Right cardiac atrium (tissue), 5 donors: ENCODE measurements at places on chromosomes 16 and 17. TPM values are rescaled to one million over a fixed set of nuclear protein-coding genes. Genes with fewer than 3 reads are reported as not detected.
A peak's percentile ranks its signal among the peaks of the same experiment; 100 is the strongest.

Gene KLHL10
- not detected for total RNA-seq

Gene TTLL6
- total RNA-seq: 0.23 TPM

Gene XYLT2
- 15.8 TPM for total RNA-seq

Gene SAMD14
- total RNA-seq: 3.3 TPM

Gene TP53
- total RNA-seq: 13.2 TPM

Gene WNT9B
- total RNA-seq: 20.7 TPM

- no peak for DNase-seq
These were observed 66.5 kb upstream of the ZNF267 start for GRCh38 chr16:31807086-31807485.

DNA sequence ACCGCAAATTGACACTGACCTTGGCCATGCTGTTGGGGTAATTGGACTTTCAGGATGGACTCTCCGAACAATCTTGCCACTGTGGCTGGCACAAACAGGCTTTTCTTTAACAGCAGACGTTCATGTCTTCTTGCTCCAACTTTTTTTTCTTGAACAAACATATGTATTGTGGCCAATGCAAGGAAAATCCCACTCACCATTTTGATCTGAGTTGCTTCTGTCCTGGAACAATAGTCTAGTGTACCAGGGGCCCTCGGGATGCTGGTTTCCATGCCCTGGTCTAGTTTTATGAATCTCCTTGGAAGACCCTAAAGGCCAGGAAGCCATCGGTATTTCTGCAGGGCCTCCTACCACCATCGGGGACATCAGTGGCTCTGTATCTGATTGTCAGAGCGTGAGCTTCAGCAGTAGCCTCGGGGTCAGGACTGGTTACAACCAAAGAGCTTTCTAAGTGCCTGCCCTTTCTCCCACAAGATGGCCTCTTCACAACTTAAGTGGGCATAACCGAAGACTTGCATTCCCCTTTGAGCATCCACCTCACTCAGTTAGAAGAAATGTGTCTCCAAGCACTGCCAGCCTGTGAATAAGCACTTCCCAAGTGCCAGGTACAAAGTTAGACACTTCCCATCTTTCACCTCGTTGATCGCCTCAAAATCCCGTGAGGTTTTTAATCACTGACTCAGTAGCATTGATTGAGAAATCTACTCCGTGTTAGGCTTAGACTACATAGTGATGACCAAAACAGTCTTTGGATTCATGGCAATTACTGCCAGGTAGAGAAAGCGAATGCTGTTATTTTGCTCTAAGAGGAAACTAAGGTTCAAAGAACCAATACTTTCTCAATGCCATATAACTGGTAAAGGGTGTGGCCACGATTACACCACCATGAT is 87.0 kb upstream of the TBX2 start:
- DNase-seq: no peak

DNA sequence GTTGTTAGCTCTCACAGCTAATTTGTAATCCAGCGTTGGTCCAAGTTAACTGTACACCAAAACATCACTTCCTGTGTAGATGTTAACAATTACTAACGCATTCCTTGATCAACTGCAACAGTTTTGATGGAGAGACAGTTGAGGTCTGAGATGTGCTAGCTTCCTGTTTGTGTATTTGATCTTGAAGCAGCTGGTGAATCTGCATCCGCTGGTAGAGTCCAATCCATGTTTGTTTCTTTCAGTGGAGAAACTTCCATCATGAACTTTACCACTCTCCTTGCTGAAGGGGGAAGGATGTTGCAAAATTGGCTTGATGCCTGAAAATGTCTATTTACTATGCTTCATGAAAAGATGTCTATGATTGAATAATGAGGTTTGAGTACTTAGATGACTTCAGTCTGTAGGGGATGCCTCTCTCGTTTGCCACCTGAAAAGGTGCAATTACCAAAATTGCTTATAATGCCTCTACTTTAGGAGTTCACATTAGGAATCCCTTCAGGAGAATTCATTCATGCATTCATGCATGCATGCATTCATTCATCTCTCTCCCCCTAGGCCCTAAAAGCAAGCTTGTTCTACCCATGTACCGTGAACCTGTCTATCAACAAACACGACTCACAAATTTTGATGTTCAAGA is 39.6 kb upstream of the ZKSCAN2 start:
- no peak for DNase-seq

DNA sequence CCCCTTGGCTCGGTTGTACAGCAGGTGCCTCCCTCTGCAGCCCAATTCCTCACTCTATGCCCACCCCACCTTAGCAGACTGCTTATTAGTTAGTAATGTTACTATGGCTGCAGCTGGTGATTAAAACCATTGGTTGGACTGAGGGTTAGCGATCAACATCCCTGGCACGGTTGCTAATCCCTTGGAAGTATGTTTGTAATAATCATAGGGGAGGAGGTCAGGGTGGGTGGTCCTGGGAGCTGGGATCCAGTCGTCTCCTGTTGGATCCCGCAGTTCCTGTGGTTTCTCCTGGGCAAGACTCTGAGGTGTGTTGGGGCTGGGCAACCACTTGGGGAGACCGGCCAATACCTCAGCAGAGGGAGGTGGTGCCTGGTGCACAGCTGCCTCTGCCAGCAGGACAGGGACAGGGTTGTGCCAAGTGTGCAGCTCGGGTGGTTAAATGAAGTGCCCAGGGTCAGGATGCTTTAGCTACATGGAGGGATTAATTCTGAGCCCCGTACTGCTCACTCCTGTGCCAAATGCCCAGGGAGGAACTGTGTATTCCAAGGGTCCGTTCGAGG is 38.0 kb downstream of the FZD2 start:
- DNase-seq: no peak

DNA sequence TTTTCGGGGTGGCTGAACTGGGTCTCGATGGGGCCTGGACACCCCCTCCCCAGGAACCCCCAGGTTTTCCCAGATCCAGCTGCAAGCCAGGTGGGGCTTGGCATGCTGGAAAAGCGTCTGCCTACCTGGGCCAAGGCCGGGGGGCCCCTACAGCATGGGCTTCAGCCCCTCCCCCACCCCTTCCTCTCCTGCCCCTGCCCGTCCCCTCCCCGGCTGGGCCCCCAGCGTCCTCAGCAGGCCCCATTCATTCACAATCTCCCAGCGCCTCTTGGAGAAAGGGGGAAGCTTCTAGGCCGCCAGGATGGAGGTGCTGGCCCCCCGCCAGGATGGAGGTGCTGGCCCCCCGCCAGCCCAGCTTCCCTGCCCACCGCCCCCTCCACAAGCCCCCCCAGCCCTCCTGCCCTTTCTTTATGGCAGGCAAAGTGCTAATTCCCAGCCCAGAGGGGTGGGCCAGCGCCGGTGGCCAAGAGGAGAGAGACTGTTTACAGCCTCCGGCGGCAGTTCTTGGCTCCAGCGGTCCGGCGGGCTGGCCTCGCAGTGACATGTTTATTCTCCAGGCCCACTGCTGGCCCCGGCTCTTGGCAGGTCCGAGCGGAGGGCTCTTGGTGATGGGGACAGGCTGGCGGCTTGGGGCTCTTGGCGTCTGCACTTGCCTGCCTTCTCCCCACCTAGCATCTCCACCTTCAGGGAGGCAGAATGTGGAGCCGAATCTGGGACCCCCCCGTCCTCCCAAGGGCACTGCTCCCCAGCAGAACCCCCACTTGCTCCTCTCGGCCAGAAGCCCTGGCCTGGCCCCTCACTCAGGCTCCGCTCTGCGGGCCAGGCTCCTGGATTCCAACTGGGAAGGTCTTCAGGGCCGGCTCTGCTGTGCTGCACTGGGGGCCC is 94.4 kb upstream of the CIBAR2 start:
- DNase-seq: peak; percentile 96

DNA sequence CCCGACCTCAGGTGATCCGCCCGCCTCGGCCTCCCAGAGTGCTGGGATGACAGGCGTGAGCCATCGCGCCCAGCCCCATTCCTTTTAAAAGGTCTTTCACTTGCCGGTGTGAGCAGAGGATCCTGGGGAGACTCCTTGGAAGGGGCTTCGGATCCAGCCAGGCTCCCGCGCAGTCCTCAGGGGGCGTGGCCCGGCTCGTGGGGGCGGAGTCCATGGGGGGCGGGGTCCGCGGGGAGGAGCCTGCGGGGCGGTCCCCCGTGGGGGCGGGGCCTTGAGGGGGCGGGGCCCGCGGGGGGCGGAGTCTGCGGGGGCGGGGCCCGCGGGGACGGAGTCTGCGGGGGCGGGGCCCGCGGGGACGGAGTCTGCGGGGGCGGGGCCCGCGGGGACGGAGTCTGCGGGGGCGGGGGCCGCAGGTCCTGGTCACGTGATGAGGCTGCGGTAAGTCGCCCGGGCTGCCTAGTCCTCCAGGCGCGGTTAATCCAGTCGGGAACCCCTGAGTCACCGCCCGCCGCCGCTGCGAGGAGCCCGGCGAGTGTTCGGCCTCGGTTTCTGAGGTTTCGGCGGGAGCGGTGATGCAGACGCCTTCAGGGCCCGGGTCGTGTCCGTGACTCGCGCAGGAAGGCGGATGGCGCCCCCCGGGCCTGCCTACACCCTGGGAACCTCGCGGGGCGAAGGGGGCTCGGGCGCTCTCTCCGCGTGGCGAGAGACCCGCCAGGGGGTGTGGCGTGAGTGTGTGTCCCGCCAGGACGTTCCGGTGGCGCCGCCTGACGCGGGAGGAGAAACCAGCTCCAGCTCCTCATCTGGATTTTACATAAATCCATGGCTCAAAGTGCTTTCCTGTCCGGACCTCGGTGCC is 23.6 kb upstream of the ABR start:
- peak; percentile 81 for DNase-seq

GRCh38 chr17:32504166-32504990 is 17.6 kb downstream of the CDK5R1 start:
- no peak for DNase-seq

- DNase-seq: no peak
These were observed 15.1 kb upstream of the ATP6V0C start for GRCh38 chr16:2498531-2499253.

- no peak for DNase-seq
These were observed 21.1 kb downstream of the IL4R start for GRCh38 chr16:27334838-27335237.

DNA sequence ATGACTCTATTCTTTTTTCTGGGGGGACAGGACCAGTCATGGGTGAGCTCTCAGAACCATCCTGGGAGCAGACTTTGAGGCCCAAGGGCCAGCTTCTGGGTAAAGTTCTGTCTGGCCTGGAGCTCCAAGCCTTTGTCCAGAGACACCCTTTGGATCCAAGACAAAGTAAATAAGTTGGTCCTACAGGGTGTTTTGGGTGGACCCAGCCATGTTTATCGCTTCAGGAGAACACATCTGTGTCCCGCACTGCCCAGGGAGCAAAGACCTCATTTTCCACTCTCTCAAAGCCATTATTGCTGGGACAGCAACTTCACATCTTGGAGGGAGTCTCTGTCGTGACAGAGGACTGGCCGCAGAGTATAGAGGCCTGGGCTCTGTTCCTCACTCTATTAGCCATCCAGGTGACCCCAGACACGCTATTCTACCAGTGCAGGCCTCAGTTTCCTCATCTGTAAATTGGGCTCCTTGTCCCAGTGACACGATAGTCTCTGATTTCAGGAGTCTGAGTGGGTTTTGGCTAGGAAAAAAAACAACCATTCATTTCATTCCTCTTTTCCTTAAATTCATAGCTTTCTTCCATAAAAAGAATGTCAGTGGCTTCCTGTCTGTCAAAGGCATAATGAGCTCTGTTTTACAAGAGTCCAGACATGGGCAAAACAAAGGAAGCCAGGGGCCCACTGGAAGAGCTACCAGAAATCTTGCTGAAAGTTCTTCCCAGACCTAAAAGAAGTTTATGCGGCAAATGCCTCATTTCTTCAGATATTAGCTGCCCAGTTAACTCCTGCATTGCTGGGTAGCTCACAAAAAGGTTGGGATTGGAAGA is 62.4 kb downstream of the PECAM1 start:
- peak; percentile 53 for DNase-seq

- DNase-seq: no peak
These were observed 27.2 kb upstream of the VAT1L start for GRCh38 chr16:77761204-77761603.

DNA sequence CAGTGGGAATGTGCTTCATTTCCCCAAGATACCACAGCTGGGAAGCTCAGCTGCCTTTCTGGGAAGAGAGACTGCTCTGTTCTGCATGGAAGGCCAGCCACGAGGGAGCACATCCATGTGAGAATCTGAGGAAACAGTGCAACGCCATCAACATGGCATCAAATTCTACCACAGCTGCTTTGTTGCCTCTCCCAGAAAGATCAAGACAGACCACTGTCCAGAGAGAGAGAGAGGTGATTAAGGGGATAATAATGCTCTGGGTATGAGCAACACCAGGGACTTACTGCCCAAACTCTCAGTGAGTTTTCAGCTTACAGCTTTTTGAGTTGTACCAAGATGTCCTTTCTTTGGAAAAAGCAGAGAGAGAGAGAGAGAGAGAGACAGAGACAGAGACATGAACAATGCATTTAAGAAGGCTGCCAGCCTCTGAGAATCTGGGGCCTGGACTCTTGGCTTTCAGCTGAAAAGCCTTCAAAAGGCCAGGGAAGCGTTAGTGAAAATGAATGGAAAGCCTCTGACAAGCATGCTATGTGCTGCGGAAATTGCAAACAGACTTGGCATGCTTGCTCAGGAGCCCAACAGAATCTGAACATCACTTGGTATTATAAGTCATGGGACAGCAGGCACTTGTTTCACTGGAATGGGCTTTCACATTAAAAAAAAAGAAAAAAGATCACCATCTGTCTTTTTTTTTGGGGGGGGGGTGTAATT is 223.1 kb downstream of the MAP2K6 start:
- DNase-seq: no peak

- DNase-seq: no peak
These were observed 284.0 kb upstream of the PMFBP1 start for GRCh38 chr16:72455743-72456659.

GRCh38 chr16:11658896-11659708 is 9.2 kb upstream of the SNN start:
- no peak for DNase-seq

DNA sequence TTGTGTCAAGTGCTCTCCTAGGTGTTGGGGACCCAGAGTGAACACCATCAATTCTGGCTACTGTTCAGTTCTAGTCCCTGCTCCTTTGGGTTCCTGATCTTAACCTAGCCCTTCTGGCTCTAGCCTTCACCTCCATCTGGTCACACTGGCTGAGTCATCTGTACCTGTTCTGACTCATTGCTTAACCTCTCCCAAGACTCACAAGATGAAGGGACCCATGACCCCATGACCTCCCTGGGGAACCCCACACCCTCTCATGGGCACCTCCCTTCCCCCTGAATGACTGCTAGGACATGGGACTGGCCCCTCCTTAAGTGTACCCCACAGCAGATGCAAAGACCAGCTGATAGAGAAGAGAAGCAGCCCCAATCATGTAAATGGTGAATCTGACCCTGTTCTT is 345.8 kb upstream of the CDH5 start:
- DNase-seq: no peak

- peak; percentile 30 for DNase-seq
These were observed 27.1 kb downstream of the USP10 start for GRCh38 chr16:84726669-84727467.

- no peak for DNase-seq
These were observed 1.2 kb downstream of the KRT14 start for GRCh38 chr17:41585301-41586056.
